ENCODE measurements at places on chromosomes 3 and 15.

DNA sequence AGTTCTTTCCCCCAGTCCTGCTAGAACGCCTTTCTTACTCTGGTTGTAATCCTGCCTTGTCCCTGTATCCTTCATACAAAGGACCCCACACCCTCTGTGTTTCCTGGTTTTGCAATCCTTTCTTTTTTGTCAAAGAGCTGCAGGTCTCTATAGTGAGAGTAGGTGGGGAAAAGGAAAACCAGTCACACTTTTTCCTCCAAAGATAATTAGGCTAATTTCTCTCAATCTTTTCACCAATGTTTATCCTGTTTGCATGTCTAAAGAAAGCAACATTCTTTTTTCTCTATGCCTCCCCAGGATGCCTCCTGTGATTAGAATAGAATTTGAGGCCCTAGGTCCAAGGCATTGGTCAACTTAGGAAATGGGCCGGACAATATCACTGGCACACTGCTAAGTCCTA lies 25.4 kb downstream of the SEMA6D start:
- DNase-seq: no peak

- no peak for DNase-seq
Observed at GRCh38 chr3:46978381-46978780, 1.1 kb upstream of the NBEAL2 start.

DNA sequence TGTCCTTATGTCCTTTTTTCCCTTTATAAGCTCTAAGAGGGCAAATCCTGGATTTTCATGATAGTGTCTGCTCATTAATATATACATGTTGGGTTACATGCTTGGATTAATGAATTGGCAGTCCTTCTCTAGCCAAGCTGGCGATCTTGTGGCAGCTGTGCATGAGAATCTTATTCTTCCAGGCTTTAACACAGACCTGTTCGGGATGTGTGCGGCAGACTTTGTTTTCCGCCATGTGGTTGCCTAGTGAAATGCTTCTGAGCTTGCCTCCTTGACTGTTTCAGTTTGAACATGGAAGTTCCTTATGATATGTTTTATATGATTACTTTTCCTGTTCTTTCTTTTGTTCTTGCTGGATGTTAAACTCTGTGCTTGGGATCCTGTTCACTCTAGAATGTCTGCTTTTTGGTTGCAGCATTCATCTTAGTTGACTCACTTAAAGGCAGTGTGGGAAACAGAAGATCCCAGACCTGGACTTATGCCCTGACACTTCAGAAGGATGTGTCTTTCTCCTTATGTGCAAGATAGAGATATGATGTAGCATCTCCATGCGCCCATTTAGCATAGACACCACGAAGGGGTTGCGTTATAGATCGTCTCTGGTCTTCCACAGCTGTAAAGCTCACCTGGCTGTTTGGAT lies 7.2 kb downstream of the CHCHD6 start:
- no peak for DNase-seq

GRCh38 chr15:69593981-69594966 lies 141.7 kb downstream of the RPLP1 start:
- no peak for DNase-seq

DNA sequence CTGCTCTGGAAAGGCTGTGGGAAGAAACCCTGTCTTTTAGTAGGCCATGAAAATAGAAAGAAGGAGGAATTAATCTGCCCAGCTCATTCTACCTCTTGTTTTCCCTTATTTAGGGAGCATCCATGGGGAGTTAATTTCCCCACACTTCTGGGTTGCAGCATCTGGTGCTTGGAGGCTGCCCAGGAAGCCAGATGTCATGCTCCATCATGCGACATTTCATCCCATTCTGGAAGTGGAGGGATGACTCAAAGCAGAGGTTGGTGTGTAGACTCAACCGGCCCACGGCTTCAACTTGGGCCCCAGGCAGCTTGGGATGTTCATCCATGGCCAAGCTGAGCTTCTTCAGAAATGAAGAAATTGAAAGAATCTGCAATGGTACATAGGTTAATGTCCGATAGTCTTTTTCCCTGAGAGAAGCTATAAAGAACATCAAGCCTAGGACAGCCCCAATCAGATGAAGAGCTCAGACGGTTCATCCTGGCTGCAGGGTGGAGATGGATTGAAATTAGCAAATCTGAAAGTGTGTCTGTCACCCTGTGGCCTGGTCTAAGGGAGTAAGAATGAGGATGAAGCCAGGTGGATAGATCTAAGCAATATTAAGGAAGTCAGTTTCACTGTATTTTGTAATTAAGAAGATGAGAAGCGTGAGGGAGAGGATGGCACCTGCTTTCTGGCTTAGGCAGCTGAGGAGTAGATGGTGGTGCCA lies 24.5 kb upstream of the PROK2 start:
- no peak for DNase-seq

- no peak for DNase-seq
Observed at GRCh38 chr3:132872711-132873110, 150.5 kb upstream of the NPHP3 start.

DNA sequence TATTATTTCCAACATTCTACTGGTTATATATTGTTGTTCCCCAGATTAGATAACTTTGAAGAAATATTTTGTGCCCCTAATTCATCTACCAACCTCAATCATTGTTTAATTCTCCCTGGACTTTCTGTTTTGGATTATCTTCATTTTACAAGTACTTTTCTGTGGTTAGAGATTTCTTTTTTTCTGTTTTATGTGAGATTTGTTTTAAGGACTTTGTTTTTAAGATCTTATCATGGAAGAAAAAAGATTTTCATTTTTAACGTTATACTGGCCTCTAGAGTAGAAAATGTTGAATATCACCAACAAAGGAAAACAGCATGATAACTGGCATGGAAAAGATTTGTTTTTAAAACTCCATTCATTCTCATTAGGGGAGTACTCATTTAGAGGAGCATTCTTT lies 210.9 kb upstream of the KCNMB2 start:
- no peak for DNase-seq

DNA sequence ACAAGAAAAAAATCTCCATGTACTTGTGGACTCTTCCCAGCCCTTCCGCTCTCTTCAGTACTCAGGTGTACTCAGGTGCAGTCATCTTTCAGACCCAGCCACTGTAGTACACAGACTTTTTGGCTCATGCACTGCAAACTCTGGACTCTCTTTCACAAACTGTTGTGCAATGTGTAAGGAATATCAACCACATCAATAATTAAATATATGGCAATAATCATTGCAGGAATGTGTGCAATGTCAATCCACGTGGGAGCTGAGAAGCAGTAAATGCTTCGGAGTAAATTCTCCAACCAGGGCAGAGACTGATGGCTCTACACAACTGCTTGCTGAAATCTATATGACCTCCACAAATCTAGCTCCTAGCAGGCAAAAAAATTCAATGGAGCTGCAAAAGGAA lies 287.3 kb upstream of the COL8A1 start:
- no peak for DNase-seq
